ENCODE measurements at places on chromosomes 2 and 18.

GRCh38 chr2:40120026-40120425 is 331.9 kb downstream of the SLC8A1 start:
- no peak for DNase-seq

GRCh38 chr18:25895518-25895917 is 194.9 kb downstream of the SS18 start:
- DNase-seq: no peak

DNA sequence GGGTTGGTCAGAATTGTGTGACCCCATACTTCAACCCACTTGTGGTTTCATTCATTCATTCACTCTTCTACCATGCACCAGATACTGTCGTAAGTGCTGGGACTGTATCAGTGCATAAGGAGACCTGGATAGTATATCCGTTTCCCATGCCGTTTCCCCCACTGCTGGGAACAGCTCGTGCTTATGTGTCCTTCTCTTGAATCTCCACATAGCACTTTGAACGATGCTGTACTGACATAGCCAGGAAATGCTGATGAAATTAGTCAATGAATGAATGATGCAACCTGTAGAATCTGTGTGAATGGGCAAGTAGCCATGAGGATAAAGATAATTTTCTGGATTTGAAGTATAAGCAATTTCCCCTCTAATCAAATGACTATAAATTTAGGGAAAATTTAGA is 276.1 kb downstream of the BCL2 start:
- DNase-seq: no peak

- DNase-seq: peak; percentile 56
Measured at GRCh38 chr2:9142551-9143263, 63.9 kb upstream of the ASAP2 start.

DNA sequence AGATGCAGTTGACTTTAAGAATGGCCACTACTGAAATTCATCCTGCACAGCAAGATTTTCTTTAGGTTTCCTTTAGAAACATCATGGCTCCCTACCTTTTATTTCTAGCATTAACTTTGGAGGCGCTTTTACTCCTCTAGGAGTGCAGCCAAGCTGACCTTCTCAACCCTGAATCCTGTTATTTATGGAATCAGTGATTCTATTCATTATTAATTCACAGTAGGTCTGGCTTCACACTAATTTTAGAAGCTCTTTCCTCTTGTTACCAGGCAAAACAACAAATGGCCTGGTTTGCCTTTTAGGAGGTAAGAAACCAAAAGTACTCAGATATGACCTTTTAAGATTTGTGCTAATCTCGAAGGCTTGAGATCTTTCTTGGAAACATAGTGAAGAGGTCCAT is 93.0 kb upstream of the PELI1 start:
- DNase-seq: no peak

DNA sequence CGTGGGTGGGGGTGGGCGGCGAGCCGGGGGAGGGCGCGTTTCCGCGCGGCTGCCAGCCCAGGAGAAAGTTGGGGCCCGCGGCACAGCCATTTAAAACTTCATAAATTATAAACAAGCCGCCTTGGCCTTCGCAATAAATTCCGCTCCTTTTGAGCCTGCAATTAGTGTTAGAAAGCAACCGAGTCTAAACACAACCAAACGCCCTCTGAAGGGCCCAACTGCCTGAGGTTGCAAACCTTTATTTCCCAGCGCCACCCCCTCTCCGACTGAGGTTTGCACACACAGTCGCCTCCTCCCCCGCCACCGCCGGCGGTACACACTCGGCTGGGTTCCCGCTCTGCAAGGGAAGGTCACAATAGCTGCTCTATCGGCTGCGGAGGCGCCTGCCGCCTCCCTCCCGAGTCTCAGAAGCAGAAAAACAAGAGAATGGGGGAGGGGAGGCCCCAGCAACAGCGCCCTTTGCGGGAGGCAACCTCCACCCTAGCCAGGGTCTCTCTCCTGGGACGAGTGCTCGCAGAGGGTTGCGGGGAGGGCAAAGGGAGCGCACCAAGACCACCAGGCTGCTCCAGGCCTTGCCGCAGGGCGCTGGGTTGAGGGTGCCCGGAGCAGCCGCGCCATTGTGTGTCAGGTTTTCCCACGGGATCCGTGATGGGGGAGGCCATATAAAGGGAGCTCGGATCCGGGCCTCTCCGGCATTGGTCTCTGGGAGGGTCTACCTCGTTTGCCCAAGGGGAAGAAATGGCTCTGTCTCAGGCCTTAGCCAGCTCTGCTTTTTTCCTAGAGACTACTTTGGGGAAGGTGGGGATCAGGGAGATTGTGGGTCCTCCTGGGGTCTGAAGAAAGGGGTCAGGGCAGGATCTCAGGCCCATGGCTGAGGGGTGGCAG is 13.4 kb upstream of the HOXD1 start:
- DNase-seq: no peak
